ENCODE measurements at places on chromosomes 1 and 21. TPM values are rescaled to one million over a fixed set of nuclear protein-coding genes. Genes with fewer than 3 reads are reported as not detected.

AZIN2 gene
- 2.1 TPM for total RNA-seq

ATP6V0B gene
- 57.2 TPM for total RNA-seq

COG2 gene
- 21.2 TPM for total RNA-seq

DPT gene
- 7.6 TPM for total RNA-seq

CLCNKA gene
- not detected for total RNA-seq

PTPRF gene
- total RNA-seq = 22.5 TPM

LRRC42 gene
- 33.7 TPM for total RNA-seq

ANKRD65 gene
- total RNA-seq = 1.7 TPM

GLMN gene
- 17.4 TPM for total RNA-seq

GUCA2A gene
- not detected for total RNA-seq

TCP10L gene
- total RNA-seq = 0.39 TPM

CFHR5 gene
- not detected for total RNA-seq

THEM4 gene
- 14.6 TPM for total RNA-seq

RHCE gene
- 1.4 TPM for total RNA-seq

Measured in articular chondrocyte of knee joint (primary cell).